GM12864 (cell line): ENCODE measurements at places on chromosomes 1 and 21.
A peak's percentile ranks its signal among the peaks of the same experiment; 100 is the strongest.

GRCh38 chr1:204288021-204288588 is 71.6 kb downstream of the PLEKHA6 start:
- DNase-seq: no peak

GRCh38 chr1:221044538-221044937 is 165.3 kb downstream of the HLX start:
- DNase-seq: no peak

- DNase-seq: no peak
Measured at GRCh38 chr1:168468822-168469221, 75.0 kb downstream of the XCL2 start.

DNA sequence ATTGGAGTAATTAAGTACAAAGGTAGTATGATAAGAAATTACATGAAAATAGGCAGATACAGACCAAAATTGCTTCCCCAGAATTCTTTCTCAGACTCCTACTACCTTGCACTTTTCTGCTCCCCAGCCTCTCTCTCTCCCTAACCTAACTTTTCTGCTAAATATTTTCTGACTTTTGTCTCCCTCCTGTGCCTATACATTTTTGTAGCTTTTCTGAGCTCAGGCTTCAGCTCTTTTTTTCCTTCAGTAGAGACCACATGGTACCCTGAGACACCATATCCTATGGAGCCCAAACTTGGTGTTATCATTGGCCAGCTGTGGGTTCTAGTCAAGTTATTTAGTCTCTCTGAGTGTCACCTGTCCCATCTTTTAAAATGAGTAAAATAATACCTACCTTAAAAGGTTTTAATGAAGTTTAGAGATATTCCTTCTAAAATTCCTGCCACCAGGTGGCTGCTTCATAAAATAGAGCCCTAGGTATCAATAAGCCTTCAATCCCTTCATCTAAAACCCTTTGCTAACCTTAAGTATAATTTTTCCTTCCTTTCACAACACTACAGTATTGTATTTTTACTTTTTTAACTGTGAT is 237.6 kb upstream of the DUSP10 start:
- no peak for DNase-seq

DNA sequence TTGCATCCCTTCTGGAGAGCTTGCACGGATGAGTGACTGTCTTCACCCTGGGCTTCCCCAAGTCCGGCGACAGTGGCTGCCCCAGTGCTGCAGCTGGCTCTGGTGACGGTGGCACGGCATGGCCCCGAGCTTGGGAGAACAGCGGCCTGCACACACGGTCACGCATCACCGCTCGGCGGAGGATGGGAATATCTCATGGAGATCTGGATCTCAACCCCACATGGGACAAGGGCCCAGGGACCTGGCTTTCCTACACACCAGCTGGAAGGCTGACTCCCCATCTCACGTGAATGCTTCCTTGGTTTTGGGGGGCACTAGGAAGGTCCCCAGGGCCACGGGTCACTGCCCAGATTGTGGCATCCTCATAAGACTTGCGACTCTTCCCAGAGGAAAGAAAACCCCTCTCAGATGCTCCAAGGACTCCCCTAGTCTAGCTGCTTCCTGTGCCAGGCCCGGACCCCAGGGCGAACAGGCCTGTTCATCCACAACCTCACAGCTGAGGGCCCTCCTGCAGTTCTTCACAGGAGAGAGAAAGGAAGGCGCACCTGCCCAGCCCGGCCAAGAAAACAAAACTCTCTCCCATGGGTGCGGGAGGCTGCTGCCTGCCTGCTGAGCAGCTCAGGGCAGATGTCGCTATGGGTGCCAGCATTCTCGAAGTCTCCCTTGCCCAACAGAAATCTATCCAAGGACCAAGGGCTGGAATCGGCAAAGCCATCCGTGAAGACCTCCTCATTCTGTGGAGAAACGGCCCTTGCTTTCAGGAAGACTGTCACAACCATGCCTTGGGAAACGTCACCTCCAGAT is 9.9 kb downstream of the CFAP410 start:
- no peak for DNase-seq

DNA sequence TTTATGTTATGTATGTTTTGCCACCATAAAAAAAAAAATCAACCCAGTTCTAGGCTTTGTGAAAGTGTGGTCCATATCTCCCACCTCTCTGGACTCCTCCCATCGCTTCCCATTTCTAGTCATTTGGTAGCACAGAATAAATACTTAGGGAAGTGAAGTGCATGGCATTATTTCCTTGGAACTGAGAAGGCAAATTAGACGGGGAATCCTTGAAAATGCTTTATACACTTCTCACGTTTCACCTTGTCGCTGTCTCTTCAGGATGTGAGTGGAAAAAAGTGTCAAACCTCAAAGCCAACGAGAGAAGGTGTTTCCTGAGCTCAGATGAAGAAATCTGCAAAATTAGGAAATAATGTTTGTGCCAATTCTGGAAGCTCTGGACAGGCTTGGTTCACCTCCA is 209.9 kb downstream of the ATG4C start:
- DNase-seq: no peak

DNA sequence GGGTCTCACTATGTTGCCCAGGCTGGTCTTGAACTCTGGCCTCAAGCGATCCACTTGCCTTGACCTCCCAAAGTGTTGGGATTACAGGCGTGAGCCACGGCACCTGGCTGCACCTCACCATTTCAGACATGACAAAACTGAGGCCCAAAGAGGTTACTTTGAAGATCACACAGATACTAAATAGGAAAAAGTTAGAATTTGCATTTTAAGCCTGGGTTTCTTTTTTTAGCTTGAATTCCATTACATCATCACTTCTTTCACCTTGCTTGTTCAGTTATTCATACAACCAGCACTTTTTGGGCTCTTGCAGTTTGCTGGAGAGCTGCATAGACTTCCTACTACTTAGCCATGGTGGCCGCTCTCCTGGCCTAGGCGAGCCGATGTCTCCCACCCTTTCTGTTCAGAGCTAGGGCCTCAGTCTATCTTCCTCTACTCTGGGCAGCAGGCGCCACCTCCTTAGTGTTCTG is 16.3 kb upstream of the CD2 start:
- DNase-seq: peak; percentile 41

DNA sequence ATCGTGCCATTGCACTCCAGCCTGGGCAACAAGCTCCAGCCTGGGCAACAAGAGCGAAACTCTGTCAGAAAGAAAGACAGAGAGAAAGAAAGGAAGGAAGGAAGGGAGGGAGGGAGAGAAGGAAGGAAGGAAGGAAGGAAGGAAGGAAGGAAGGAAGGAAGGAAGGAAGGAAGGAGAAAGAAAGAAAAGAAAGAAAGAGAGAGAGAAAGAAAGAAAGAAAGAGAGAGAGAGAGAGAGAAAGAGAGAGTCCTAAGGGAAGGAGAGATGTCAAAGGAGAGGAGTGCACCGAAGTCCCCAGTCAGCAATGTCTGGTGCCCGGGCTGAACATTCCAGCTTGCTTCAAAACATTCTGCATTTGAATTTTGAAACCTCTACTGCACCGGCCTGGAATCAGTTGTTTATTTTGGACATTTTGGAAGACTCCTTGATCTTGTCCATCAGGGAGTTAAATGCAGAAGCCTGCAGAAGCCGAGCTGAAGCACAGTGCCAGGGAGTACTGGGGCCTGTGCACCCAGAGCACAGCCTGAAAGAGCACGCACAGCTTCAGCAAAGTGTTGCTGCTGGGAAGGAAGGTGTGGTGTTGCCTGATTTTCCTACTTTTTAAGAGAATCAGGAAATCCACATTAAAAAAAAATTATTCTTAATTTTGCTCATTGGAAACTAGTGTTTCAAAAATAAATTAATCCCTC is 3.7 kb upstream of the IGSF3 start:
- DNase-seq: no peak

DNA sequence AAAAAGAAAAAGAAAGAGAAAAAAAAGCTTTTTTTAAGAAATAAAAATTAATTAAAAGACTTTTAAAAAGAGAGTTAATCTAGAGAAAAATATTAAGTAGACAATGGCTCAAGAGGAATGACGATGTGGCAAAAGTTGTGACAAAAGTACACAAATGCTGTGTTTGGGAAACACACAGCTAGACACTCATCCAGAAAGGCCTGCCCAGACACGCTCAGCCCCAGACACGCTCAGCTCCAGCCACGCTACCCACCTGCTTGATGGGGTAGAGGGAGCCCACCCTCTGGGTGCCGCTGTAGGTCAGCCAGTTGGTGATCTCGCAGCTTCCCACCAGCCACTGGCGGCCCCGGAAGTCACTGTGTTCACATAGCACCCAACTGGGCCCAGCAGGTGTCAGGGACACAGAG is 10.2 kb downstream of the CD52 start:
- DNase-seq: no peak

DNA sequence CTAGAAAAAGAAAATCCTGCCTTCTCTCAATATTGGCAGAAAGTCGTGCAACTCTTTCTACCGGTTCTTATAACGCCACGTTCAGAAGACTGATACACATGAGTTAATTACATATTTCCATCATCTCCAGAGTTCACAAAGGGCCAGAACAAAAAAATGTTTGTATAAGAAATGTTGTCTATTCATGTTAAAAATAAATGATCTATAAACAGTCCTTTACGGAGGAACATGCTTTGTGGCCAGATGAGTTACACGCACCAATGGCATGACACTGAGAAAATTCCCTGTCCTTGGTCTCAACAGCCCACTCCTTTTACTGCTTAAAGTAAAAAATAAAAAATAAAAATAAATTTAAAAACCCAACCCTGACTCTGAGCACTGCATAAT is 29.5 kb downstream of the C2CD2 start:
- DNase-seq: no peak

DNA sequence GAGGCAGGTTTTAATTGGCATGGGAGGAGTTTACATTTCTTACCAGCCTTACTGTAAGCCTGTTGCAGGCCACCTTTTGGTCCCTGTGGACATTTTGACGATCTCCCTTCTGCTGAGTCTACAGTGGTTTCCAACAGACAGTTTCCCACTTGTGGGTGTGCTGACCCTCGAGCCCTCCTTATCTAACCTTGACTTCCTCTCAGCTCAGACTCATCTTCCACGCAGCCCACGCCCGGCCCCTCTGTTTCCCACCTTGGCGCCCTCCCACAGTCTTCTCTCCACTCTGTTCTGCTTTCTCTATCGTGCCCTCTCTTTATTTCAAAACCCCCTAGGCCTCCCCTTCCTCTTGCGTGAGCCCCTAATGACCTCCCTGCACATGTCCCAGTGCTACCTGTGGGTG is 6.1 kb upstream of the ARL8A start:
- no peak for DNase-seq

GRCh38 chr1:3627515-3628253 is 2.9 kb downstream of the TPRG1L start:
- no peak for DNase-seq

DNA sequence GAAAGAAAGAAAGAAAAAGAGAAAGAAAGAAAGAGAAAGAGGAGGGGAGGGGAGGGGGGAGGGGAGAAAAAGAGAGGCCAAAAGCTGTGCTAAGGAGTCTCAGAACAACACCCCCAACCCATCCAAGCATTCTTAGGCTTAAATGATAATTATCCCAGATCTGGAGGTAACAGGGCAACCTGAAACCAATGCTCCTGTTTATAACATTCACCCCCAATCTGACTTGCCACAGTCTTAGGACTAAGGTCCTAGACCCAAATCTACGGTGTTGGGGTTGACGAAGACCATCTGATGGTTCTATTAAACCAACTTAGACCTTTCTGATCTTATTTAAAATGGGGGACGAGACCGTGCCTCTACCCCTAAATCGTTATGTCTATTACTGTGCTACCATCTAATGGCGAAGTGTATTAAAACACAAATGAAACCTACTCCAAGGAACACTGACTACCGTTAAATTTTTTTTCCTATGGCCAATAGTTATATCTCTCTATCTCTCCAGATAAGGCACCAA is 119.3 kb upstream of the CDC42BPA start:
- no peak for DNase-seq

GRCh38 chr1:82330330-82330729 is 529.6 kb downstream of the ADGRL2 start:
- no peak for DNase-seq

GRCh38 chr1:170168265-170168664 is 22.5 kb downstream of the NTMT2 start:
- no peak for DNase-seq

DNA sequence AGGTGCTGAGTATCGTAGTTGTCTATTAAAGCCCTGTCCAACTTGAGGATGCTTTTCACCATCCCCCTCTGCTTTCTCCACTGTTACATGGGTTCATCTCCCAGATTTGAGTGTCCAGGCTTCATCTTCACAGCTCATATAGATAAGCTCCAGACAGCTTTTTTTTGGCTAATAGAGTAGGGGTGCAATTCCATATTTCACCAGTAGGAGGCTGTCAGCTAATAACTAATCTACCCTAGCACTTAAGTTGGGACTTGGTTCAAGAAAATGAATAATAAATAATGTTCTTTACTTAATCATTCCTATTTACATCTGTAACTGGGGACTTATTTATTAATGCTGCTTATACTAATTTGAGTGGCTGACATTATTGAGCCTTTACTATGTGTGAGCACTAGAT is 124.5 kb downstream of the IGSF21 start:
- no peak for DNase-seq

DNA sequence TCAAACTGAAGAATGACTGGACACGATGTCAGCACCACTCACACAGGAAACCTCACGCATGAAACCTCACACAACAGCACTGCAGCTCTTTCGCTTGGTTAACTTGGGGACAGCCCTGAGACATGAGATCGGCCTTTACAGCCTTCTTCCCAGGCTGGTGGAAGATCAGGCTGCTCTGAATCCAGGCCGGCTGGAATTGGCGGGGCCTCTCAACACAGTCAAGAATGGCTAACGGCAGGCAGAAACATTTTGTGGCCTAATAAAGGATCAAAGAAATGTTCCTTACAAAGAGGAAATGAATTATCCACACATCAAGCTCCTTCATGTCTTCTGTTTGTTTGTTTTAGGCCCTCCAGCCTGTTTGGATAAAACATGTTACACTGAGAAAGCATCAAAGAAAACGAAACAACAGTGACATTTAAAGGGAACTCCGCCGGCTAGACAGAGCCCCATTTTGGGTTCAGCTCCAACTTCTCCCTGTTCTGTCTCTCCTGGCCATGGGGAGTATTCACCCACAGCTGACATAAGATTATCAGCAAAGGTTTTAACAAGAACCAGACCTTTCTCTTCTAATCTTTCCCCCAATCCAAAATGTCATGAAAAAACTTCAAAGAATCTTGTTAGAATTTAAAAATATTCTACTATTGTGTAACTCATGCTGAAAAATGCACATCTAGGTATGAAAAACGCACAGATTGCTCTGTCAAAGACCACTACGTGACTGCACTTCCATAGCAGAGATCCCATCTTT is 131.2 kb downstream of the SLC45A1 start:
- DNase-seq: no peak

DNA sequence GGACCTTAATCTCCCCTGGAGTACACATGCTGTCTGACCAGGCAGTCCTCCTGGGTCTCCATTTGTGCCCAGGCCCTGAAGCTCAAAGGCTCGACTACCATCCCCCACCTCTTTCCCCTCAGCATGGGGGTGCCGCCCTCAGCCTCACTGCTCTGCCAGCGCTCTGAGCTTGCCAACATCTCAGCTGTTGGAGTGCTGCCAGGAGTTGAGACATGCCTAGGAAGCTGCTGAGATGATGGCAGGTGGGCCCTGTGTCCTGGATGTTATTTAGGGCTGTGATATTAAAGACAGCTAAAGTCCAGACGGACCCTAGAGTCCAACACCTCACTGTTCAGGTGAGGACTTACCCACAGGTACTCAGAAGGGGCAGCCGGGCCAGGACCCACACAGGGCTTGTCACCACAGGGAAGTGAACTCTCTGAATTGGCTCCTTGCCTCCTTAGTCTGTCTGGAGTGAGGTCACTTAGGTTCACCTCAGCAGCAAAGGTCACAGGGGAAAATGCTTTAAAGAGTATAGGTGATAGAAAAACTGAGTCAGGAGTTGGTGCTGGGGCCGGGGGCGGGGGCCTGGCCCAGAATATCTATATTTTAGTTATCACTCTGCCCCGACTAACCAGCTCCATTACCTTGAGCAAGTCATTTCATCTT is 19.7 kb upstream of the KCNC4 start:
- no peak for DNase-seq

GRCh38 chr1:3459051-3459908 is 4.8 kb downstream of the ARHGEF16 start:
- no peak for DNase-seq
